ENCODE measurements at places on chromosomes 3 and 15. TPM values are rescaled to one million over a fixed set of nuclear protein-coding genes. Genes with fewer than 3 reads are reported as not detected.

Gene SLC9A9
- not detected for total RNA-seq

Gene CCR1
- total RNA-seq, result not detected

Gene FBXL2
- not detected for total RNA-seq

Gene CCR2
- not detected for total RNA-seq

Gene CFAP20DC
- total RNA-seq, result 0.38 TPM

Gene GOLGA8S
- not detected for total RNA-seq

Gene PLA2G4D
- total RNA-seq, result 0.03 TPM

Gene RARB
- total RNA-seq, result not detected

Gene STRIT1
- not detected for total RNA-seq

Gene RHOA
- total RNA-seq, result 229 TPM

Gene SAMMSON
- total RNA-seq, result not detected

All from HT-29 (cell line).